ENCODE measurements at places on chromosomes 6 and 20.

DNA sequence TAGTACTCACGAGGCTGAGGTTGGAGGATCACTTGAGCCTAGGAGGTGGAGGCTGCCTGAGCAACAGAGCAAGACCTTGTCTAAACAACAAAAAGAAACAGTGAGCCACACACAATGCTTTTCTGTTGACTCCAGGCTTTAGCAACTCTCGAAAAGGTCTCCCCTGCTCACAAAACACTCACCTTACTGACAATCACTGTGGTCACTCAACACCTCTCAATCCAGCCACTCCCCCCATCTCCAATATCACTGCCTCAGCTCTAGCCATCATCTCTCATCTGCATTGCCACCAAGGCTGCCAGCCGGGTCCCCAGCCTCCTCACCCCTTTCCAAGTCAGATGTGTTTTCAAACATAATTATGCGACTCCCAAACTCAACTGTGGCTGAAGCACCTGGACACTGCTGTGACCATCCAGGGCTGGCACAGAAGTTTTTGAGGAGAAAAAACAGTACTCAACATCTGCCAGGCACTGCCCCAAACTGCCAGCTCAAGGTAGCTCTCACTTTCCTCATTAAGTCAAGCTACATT, 218.0 kb upstream of the ARID1B start:
- no peak for DNase-seq

DNA sequence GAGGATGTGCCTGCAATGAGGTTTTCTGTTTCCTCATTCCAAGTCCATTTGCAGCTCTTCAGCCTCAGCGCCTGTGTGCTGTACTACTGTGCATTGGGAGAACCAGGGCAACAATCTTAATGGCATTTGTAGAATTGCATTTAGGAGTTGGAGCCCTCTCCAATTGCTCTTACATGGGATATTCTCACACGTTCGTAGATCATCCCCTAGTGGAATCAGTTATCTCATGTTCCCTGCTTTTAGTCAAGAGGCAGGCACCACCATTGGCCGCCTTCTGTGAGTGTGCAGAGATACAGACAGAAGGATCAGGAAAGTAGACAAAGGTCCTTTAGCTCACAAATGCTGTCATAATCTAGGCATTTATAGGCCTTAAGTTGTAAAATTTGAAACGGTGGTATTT, 84.2 kb upstream of the RGS17 start:
- DNase-seq: no peak

- no peak for DNase-seq
Measured at GRCh38 chr20:3786126-3786484, 435 bp downstream of the CENPB start.

GRCh38 chr6:116682334-116682712, 1.3 kb downstream of the KPNA5 start:
- DNase-seq: peak; percentile 18

GRCh38 chr6:115668781-115669180, 391.9 kb downstream of the FRK start:
- no peak for DNase-seq

DNA sequence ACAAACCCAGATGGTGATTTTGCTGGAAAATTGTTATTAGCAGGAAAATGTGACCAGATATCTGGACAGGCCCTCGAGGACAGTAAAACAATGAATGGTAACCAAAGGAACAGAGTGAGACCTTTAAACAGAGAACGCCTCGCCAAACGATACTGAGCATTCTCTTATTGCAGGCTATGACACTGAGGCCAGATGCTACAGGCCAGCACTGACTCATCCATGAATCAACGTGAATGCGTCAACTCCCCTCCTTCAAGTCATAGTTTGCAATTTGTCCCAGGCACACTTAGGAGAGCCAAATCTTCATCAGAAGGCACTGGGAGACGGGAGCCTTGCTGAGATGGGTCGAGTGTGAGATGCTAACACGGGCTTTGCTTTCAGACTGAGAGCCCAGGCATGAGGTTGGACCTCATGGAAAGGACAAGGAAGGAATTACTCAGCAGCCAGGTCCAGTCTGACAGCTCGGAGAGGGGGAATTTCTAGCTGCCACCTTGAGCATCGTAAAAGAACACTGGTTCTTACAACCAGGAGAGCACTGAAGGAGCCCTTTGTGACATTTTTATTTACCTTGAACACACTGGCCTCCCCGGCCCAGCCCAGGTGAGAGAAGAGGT, 60.7 kb downstream of the BMP7 start:
- DNase-seq: peak; percentile 51

- peak; percentile 51 for DNase-seq
Measured at GRCh38 chr20:48933017-48933766, 11.7 kb downstream of the ARFGEF2 start.

DNA sequence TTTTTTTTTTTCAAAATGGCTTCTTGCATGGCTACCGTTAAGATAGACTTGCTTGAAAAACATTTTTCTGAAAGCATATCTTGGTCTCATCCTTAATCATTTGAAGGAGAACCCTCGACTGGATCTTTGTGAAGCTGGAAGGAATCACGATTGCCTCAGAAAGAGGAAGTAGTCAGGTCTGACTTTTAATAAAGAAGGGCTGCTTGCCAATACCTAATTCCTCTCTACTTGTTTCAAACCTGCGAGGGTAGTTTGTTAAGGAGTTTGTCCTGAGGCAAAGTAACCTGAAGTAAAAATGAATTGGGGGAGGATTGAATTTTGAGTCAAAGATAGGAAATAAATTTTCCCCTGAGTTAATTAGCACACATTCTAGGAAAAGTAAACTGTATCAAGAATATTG, 288.1 kb upstream of the MAP3K7 start:
- DNase-seq: no peak

- no peak for DNase-seq
Measured at GRCh38 chr6:40897390-40898003, 141.5 kb downstream of the UNC5CL start.

- no peak for DNase-seq
Measured at GRCh38 chr6:127249621-127250020, 17.0 kb upstream of the RNF146 start.

DNA sequence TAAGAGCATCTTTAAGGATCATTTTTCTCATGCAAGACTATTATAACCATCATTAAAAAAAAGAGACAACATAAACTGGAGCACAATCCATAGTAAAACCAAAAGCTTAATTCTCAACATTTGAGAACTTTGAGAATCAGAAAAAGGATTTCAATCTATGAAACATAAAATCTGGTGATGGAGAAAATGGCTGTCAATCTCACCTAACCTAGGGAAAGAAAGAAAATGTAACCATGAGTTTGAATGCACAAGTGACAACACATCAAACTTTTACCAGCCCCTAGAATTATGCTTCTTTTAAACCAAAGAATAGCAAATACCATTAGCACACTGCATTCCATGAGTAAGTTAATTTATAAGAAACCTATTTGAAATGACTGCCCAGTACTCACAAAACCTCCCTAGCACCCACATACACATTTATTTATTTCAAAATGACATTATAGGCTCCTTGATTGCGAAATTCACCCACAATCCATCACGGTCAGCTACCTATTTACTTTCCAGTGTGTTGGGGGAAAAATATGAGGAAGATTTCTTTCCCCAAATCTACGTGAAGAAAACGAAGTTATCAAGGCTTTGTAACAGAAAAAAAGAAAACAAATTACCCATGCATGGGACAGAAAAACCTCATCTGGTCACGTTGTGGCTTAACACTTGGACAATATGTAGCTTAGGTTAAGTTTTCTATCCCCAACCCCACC, 828 bp downstream of the ASCC3 start:
- no peak for DNase-seq

DNA sequence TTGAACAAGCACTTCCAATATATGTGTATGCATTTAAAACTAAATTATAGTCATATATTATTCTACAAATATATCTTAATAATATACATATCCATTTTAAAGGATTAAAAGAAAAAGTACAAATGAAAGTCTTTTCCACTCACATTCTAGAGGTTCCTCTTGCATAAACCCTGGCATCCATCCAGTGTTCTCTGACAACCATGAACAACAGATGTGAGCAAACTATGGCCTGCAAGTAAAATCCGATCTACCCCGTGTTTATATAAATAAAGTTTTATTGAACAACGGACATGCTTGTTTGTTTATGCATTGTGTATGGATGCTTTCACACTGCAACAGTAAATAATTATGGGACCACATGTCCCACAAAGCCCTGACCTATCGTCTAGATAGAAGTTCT, 1122.3 kb downstream of the EPHA7 start:
- DNase-seq: no peak

DNA sequence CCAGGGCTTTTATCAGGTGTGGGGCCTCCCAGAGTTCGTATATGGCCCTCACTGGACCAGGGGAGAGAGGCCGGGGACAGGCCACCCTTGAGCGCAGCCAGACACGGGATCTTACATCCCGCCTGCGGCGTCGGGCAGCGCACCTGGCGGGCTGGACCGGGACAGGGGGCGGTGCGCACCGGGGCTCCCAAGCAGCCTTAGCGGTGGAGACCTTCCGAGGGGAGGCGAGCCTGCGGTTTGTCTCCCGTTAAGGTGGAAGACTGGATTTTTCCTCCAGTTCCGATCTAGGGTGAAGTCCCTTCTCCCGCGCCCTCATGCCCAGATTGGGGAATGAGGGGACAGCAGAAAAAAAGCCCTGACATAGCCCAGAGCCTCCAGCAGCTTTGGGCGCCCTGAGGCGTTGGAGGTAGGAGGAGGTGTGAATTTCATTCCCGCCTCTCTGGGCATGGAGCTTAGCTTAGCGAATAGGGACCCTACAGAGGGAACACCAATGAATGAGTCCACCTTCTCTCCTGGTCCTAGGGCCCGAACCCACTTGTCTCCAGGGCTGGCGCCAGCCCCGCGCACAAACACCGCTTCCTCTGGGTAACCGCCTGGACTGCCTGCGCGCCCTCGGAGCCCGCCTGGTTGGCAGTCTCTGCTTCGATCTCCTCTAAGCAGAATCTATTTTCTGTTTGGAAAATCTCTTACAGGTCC, 6.7 kb upstream of the LAMP5 start:
- no peak for DNase-seq

DNA sequence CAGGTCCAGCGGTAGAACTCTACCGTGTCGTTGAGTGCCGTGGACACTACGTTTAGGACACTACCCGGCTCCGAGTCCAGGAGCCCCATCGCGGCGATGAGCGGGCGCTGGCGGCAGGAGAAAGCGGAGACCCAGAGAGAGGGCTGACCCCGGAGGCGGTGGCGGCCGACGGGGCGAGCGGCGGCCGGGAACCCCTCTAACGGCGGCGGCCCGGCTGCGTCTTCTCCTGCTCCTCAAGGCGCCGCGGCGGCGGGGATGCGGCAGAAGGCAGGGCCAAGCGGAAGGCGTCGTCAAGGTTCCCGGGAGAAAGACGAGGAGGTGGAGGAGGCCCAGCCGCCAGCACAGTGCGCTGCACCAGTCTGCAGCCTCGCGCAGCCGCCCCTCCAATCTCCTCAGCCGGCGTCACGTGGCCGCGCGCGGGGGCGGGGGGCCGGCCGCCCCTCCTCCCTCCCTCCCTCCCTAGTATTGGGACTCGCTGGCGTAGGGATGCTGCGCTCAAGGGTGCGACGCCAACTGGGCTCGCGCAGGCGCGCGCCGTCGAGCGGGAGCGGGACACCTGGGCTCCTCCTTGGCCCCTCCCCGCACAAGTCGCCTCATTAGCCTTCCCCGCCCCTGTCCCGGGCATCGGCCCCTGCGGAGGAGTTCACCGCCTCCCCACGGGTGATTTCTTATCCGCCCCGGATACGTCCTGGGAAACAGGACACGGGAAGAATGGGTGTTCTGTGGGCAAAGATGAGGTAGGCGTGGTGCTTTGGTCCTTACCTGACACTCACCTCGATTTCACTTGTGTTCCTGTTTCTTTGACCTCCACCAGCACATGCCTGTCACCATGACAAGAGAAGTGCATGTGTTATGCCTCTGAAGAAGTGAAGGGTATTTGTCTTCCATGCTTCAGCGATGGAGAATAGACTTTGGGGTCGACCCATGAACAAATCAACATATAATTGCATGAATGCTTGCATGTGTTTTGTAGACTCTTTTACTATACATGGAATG, at the start of gene ELOVL4:
Gene ELOVL4 (minus strand): TSS at position 363 of the 996 bp plus-strand sequence. CDS start 274 bp downstream, at position 89.
- no peak for DNase-seq

- DNase-seq: no peak
Measured at GRCh38 chr20:59082981-59083380, 40.4 kb upstream of the PRELID3B start.

GRCh38 chr6:146331013-146331412, 212.6 kb upstream of the RAB32 start:
- no peak for DNase-seq

DNA sequence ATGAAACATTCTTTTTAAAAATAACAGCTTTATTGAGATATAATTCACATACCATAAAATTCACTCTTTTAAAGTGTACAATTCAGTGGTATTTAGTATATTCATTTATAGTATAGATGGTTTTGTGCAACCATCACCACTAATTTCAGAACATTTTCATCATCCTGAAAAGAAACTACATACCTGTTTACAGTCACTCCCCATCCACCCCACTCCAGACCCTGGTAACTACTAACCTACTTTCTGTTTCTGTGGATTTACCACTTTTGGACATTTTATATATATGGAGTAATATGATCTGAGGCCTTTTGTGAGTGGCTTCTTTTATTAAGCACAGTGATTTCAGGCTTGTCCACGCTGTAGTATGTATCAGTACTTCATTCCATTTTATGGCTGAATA, 2.5 kb upstream of the TMEM217 start:
- no peak for DNase-seq

GRCh38 chr6:99282479-99283062, 66.9 kb downstream of the FAXC start:
- DNase-seq: peak; percentile 18

- DNase-seq: no peak
Measured at GRCh38 chr20:14647016-14647415, 309.6 kb upstream of the FLRT3 start.

DNA sequence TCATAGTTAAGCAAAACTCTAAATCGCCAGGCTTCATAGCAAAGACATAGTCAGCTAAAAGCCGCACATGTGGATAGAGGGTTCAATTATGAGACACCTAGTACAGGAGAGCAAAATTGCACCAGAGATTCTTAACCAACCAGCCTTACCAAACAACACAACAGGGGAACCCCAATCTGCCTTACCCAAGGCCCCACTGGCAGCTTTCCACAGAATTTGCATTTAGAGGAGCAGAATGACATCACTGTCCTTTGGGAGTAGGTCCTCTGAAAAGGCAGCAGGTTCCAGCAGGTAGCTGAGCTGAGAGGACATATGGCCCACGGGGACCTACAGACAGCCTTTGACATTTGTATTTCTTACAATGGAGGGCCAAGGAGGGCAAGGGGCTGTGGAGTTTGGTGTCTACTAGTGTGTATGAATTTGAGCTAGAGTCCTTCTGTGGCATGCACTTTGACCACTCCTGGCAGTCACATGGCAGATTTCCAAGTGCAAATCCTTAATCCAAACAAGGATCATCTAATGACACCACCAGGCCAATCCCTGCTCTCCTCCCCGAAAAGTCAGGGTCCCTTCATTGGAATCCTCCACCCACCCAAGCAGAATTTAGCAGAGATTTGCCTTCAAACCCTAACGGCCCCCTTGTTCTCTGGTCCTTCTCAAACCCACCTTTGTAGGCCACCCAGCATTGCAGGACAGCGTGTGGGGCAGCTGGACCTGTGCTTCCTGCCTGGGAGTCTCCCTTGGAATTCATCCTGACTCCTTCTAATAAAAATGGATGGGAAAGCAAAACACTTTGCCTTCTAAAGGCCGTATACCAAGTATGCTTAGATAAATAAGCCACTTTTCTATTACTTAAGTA, 171.2 kb upstream of the SUPT3H start:
- no peak for DNase-seq

GRCh38 chr20:56359212-56360132, 698 bp downstream of the FAM210B start:
- peak; percentile 11 for DNase-seq
